ENCODE measurements at places on chromosomes 2 and 18. TPM values are rescaled to one million over a fixed set of nuclear protein-coding genes. Genes with fewer than 3 reads are reported as not detected.

GRCh38 chr2:216189410-216189809 is 80.3 kb downstream of the XRCC5 start:
- H3K27ac ChIP-seq = no peak overlapping the region
- peaks cover 37% of the 10 kb centered on the region for H3K36me3 ChIP-seq
- no peak for DNase-seq
- H3K4me3 ChIP-seq = no peak overlapping the region
- no peaks in the 10 kb centered on the region for H3K27me3 ChIP-seq

GRCh38 chr2:212414767-212415211 is 123.8 kb downstream of the ERBB4 start:
- no peaks in the 10 kb centered on the region for H3K36me3 ChIP-seq
- no peaks in the 10 kb centered on the region for H3K4me1 ChIP-seq
- DNase-seq = no peak
- no peak overlapping the region for H3K27ac ChIP-seq
- H3K4me3 ChIP-seq = no peak overlapping the region
- H3K27me3 ChIP-seq = no peaks in the 10 kb centered on the region

- no peak overlapping the region for H3K4me3 ChIP-seq
- H3K27me3 ChIP-seq = no peaks in the 10 kb centered on the region
- H3K27ac ChIP-seq = no peak overlapping the region
- H3K36me3 ChIP-seq = no peaks in the 10 kb centered on the region
- no peak for DNase-seq
Observed at GRCh38 chr2:56100791-56101312, 82.9 kb upstream of the CCDC85A start.

- H3K4me1 ChIP-seq = no peaks in the 10 kb centered on the region
- no peaks in the 10 kb centered on the region for H3K36me3 ChIP-seq
Observed at GRCh38 chr18:9792565-9793245, 84.6 kb downstream of the RAB31 start.

- peaks cover 13% of the 10 kb centered on the region for H3K27me3 ChIP-seq
- no peaks in the 10 kb centered on the region for H3K36me3 ChIP-seq
- H3K4me1 ChIP-seq = no peaks in the 10 kb centered on the region
Observed at GRCh38 chr2:126765395-126765794, 109.4 kb downstream of the GYPC start.

The ERBB4 gene
- total RNA-seq = 0.10 TPM

The TCF23 gene
- total RNA-seq = not detected

The ECEL1 gene
- total RNA-seq = not detected
